Stimulated activated CD8-positive, alpha-beta memory T cell treated with anti-CD3 and anti-CD28 coated beads, Interleukin-15, amount 100 ng/mL, for 48 hours (primary cell): ENCODE measurements at places on chromosomes 6 and 20.

DNA sequence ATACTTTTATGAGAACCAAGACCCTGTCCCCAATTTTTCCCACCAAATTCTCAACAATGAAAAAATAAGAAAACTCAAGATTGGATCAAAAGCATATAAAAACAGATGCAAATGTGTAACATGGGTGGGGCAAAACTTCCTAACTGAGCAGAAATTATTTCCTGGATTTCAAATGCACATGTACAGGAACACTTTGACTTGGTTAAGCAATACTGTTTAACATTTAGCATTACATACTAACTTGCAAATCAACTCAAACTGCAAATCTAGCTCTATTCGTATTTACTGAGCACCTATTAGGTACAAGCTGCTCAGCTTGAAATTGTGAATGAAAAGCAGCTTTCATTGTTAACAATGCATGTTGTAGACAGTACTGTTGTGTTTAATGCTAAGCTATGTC, 40.2 kb downstream of the BMP5 start:
- DNase-seq: no peak

DNA sequence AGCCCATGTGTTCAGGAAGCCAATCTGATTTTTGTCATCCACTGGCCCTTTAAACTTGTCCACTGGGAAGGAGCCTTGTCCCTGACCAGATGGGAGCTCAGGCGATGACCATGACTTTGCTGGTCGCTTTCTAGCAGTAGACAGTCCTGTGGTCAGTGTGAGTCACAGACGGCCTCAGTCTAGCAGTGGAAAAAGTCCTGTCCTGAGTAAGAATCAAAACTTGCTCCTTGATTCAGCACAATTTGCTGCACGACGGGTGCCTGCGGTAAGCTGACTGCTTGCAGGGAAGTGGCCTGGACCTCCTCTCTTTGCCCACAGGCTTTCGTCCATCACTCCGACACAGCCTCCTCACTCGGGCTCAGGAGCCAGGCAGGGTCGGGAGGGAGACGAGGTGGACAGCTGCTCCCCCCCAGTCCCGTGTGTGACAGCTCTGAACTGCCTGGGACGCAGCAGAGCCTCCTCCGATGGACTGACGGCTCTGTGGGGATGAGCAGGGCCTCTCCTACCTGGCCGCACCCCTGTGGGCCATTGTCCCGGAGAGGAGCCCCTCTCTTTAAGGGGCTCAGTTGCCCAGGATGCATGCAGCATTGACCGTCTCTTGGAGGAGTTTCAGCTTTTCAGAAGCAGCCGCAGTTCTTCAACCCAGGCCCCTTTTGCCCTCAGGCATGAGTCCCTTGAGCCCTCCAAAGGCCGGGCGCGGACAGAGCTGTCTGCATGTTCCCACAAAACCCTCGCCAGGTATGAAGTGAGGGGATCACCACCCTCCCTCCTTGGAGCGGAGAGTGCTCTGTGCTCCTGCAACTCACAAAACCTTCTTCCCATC, 209.2 kb downstream of the ANKRD60 start:
- no peak for DNase-seq

DNA sequence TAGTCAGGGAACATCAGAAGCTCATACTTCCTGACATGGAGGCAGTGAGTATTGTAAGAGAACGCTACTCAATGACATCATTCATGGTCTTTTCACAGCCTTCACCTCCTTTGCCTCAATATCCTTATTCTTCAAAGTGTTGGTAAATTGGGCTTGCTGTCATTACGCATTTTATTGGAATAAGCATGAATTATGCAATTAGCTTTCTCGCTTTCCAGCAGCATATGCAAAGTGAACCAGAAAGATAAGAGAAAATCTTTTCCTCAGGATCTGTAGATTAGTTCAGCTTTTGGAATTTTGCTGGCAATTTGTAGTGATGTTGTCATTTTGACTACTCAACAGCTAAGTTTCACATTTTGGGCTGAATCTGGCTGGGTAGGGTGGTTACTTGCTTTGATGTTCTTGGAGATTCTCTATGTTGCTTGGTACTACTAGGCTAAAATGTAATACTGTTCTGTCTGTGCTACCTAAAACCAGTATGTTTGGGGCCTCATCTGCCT, 1012.1 kb downstream of the KIF16B start:
- no peak for DNase-seq

DNA sequence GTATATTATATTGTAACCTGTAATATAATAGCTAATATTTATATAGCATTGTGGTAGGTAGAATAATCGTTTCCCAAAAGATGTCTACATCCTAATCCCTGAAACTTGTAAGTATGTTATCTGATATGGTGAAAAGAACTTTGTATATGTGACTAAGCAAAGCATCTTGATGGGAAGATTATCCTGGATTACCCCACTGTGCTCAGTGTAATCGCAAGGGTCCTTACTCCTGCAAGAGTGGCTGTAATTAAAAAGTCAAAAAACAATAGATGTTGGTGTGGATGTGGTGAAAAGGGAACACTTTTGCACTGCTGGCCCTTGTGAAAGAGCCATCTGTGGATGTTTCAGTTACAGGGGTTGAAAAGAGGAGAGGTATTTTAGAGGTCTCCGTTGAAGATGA, 95.2 kb downstream of the EDN1 start:
- DNase-seq: no peak

DNA sequence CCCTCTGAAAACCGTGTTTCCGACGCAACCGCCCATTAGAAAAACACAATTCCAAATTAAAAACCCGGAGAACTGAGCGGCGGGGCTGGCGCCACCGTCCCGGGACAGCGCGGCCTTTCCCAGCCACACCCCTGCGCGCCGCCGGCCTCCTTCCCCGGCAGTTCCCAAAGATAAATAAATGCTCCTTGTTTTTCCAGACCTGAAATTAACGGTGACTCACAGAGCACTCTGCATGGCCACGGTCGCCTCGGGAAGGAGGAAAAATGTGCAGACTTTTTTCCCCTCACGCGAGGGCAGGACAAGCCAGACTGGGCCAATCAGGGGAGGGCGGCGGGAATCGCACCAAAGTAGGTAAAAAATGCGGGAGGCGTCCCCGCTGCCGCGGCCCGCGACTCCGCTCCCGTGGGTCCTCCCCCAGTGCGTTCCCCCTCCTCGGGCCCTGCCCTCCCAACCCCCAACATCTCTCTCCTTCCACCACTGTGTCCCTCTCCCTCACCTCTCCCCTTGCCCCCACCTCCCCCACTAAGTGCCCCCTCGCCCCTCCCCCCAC, 828 bp upstream of the DSTN start:
- no peak for DNase-seq

- DNase-seq: no peak
These were observed 71.2 kb upstream of the SGK1 start for GRCh38 chr6:134389129-134389528.

- DNase-seq: no peak
These were observed 86.3 kb upstream of the PROKR2 start for GRCh38 chr20:5402903-5403531.

- DNase-seq: no peak
These were observed 254.3 kb downstream of the THBS2 start for GRCh38 chr6:168999392-168999791.

DNA sequence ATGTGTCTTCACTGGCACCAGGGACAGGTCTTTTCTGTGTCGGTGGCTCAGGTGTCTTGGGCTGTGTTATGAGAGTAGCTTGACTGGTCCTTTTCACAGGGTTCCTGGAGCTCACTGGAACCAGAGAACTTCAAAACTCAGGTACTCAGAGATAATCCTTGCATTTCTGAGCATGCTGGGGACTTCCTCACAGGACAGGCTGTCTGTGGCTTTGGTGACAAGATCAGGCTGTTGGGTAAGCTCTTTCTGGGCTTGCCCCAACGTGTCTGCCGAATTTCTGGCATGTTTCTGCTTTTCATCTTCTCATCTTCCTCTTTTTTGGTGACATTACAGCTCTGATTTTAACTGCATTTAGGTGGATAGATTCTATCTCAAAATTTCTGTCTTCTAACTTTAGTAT, 270.0 kb downstream of the CDH26 start:
- no peak for DNase-seq

- DNase-seq: no peak
These were observed 116.2 kb downstream of the ISM1 start for GRCh38 chr20:13337090-13337784.

GRCh38 chr6:6780231-6780630, 191.7 kb downstream of the LY86 start:
- no peak for DNase-seq

- no peak for DNase-seq
These were observed 24.1 kb downstream of the COL20A1 start for GRCh38 chr20:63317061-63317460.

- no peak for DNase-seq
These were observed 80.6 kb upstream of the PROKR2 start for GRCh38 chr20:5397393-5397792.

DNA sequence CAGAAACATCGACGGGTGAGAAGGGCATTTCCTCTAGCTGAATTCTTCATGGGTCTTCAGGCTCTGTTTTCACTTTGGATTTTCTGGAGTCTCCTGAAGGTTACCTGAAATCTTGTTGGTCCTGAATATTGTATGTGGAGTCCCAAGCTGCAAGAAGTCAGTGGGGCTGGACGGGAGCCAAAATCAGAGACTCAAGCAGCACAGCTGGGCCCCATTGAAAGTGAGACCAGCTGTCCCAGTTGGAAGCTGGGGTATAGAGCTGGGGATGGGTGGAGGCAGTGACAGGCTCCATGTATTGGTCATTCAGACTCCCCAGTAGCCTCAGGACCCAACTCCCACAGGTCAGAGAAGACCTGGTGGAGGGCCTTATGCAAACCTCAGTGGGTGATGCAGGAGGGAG, 111.3 kb upstream of the MLN start:
- DNase-seq: no peak

GRCh38 chr6:159979136-159979874, 10.4 kb downstream of the IGF2R start:
- DNase-seq: peak; percentile 65

DNA sequence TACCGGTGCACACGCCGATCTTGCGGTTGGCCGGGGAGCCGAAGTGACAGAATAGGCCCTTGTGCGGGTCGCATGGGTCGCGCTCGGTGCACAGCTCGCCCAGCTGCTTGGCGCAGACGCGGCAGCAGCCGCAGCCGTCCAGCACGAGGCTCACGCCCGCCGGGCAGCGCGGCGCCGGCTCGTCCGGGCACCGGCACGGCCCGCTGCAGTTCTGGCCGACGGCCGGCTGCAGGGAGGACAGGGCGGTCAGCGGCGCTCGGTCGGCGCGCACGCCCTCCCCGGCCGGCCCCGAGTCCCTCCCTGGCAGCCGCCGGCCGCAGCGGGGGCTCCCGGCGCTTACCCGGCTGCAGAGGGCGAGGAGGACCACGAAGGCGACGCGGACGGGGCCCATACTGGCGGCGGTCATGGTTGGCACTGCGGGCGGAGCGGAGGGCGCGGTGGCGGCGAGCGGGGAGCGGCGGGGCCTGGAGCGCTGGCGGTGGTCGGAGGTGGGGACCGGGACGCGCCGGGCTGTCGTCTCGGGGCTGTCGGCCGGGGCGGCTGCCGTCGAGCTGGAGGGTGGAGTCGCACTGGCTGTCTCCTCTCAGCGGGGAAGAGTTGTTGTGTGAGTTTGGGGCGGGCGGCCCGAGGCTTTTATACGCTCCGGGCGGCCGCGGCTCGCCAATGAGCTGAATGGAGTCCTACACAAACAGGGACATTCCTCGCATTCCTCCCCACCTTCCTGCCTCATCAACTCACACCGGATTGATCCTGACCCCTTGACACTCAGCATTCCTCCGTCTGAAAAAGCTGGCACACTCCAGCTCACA, at the start of gene CCN2:
Gene CCN2, minus strand, starts transcription at position 606 of the 809 bp plus-strand sequence. Its CDS starts 200 bp downstream, at position 406.
- no peak for DNase-seq

GRCh38 chr20:378961-379336, 1.6 kb upstream of the TRIB3 start:
- no peak for DNase-seq

- no peak for DNase-seq
These were observed 24.6 kb upstream of the ID4 start for GRCh38 chr6:19812512-19813119.

DNA sequence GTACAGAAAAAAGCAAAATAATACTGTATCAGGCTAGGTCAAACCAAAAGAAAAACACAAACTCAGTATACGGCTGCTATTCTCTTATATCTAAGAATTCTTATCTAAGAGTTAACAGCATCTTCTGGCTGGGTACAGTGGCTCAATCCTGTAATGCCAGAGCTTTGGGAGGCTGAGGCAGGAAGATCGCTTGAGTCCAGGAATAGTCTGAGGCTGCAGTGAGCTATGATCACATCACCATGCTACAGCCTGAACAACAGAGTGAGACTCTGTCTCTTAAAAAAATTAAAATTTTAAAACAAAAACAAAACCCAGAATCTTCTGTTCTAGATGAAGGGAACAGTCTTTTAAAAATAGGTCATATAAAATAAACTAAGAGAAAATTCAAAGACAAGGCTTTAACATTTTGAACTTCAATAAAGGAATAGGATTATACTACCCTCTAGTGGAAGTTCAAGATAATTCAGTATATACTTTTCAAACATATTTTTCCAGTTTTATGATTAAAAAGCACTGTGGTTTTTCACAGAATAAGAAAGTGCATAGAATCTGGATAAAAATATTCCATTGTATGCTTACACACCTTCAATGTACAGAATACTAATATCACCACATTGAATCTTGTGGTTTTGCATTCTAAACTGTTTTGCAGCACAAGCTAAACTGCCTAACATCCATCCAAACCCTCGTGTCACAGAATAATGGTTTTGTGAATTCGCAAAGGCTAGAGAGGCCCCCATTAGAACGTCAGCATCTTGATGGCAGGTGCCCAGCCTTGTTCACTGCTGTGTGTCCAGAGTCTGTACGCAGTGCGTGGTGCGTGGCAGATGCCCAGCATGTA, 39.3 kb downstream of the DTNBP1 start:
- no peak for DNase-seq

GRCh38 chr6:109187399-109188114, 92.2 kb downstream of the CEP57L1 start:
- peak; percentile 13 for DNase-seq

- DNase-seq: no peak
These were observed 5.0 kb downstream of the FGD2 start for GRCh38 chr6:37010402-37010892.

DNA sequence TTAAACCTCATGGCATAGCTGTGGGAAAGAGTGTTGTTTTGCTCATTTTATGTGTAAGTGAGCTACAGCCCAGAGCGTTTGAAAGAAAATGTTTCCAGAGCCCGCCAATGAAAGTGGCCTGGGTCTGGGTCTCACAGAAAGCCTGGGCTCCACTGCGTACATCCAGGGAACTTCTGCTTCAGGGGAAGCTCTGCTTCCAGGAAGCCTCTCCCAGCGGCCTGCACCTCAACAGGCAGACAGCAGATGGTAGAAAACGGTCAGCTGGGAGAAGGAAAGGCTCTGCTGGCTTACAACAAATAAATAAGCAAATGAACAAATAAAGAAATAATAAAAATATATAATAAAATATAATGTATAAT, 270.5 kb upstream of the SUPT3H start:
- DNase-seq: no peak
